ENCODE measurements at places on chromosomes 3 and 15.

DNA sequence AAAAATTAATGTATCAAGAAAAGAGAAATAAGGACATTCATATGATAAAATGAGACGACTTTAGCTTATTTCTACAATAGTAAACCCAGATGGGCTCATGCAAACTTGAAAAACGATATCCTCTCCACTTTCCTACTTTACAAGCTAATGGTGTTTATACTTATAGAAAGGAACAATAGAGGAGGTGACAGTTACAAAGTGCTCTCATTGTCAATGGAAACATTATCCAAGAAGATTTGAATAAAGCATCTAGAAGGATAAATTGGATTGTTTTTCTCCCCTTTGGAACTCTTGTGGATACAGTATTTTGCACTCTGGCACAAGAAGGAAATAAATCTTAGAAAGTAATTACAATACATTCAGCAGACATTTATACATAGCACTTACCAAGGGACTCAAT is 20.2 kb upstream of the CCDC66 start:
- DNase-seq: no peak

- no peak for DNase-seq
These were observed 36.9 kb downstream of the DNASE1L3 start for GRCh38 chr3:58173669-58174398.

GRCh38 chr3:147411815-147412241 is 2.7 kb downstream of the ZIC1 start:
- no peak for DNase-seq

DNA sequence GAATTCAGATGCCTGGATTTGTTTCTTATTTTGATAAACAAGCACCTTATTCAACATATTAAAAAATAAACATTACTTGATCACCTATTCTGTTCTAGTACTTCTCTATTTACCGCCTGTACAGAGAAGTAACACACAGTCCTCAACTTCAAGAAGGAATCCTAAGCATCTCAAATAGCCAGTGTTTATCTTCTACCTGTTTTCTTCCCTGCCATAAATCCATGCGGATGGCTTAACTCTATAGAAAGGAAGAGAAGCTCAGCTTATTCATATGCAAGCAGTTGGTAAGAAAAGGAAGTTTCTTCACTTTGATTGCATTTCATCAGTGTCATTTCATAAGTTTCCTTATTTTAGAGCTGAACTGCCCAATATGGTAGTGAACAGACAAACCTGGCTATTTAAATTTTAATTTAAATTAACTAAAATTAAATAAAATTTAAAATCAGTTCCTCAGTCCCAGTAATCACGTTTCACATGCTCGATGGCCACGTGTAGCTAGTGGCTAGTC is 210.0 kb upstream of the PEX5L start:
- no peak for DNase-seq

GRCh38 chr3:44076221-44076829 is 165.4 kb upstream of the TOPAZ1 start:
- no peak for DNase-seq

DNA sequence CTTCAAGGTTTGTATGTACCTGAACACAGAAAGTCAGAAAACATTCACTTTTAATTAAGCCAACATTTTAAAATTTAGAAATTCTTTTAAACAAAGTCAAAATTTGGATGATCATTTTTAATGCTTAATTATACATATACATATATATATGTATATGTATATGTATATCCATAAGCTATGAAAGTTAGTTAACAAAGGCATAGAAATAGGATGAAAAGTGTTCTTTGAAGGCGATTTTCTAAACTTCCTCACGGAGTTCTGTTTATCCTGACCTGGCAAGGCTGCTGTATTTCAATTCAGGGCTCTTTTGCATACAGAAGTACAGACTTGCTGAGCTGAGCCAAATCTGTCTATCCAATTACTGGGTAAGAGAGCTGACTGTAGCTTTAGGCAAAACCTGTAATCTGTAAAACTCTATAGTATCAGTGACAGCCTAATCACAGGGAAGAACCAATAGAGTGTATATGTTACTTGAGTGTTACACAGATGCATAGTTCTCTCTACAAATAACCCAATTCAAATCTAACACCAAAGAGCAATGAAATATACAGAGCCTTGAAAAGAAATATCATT is 32.1 kb upstream of the THRB start:
- no peak for DNase-seq

- no peak for DNase-seq
These were observed 151.1 kb downstream of the OSBPL10 start for GRCh38 chr3:31829826-31830426.

DNA sequence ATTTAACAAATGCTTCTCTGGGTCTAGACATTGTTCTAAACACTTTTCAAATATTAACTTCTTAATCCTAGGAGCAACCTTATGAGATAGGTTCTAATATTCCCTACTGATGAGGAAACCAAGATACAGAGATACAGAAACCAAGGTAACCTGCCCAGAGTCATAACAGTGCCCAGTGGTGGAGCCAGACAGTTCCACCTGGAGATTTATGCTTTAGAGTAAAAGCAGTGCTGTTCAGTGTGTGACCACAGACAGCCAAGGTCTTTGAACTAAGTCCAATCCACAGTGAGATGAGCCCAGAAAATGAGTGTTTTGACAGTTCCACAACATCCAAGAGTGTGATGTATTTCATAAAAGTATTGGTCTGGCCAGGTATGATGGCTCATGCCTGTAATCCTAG is 105.2 kb upstream of the UMPS start:
- DNase-seq: no peak

- DNase-seq: no peak
These were observed 15.3 kb downstream of the PIK3CA start for GRCh38 chr3:179163503-179163902.
